ENCODE measurements at places on chromosomes 2 and 18.

GRCh38 chr18:57792631-57793301 is 10.3 kb downstream of the ATP8B1 start:
- no peak for DNase-seq

DNA sequence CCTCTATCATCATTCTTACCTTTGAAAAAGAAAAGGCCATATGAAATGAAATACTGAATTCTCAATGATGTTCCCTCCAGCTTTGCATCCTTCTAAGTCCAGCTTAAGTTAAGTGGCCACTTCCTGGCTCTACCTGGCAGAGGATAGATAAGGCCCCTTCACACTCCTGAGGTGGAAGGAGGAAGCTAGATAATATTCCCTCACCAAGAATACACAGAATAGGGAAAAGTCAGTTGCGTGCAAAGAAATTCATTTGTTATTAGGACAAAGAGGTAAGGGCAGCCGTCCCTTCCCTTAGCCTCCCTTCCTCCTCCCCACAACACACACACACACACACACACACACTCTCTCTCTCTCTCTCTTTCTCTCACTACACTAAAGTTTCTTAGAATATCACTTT is 37.5 kb downstream of the OLA1 start:
- no peak for DNase-seq

DNA sequence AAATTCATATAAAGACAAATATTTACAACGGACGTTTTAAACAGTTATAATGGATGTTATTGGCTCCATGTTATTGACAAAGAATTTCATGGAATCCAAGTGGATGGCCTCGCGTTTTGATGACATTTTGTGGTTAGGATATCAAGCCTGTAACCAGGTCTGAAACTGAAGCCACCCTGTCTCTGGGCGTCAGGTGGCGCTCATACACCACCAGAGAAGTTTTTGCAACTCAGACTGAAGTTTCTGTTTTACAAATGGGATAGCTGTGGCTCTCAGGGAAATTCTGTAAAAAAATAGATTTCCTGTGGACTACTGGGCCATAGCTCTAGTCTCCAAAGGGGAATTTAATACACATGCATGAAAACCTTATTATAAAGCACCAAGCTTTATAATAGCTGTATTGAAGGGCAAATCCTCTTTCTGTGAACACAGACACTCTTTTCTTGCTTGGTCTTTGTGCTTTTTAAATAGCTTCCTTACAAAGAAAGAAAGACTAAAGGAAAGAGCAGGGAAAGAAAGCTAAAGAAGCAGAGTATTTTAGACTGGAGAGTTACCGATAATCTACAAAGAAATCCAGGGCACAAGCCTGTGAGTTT is 86.7 kb downstream of the C18orf54 start:
- DNase-seq: peak; percentile 33

- DNase-seq: no peak
Measured at GRCh38 chr2:3670376-3670775, 12.4 kb downstream of the ALLC start.

DNA sequence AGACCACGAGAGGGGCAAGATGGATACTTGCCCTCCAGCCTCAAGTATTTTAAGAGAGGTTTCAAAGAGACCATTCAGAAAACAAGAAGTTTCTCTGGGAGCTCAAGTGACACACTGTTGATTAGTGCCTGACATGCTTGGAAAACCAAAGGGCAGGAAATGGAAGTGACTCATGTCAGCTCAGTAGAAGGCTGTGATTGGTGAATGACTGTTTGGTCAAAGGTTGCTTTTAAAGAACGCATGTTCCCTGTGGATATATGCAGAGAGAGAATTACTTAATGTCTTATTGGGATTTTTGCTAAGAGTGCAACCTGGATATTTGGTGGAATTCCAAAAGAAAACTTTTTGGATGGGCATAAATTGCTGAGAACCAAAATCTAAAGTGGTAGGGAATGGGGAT is 549.9 kb downstream of the XIRP2 start:
- DNase-seq: no peak

GRCh38 chr2:112162341-112162740 is 24.2 kb downstream of the FBLN7 start:
- no peak for DNase-seq

DNA sequence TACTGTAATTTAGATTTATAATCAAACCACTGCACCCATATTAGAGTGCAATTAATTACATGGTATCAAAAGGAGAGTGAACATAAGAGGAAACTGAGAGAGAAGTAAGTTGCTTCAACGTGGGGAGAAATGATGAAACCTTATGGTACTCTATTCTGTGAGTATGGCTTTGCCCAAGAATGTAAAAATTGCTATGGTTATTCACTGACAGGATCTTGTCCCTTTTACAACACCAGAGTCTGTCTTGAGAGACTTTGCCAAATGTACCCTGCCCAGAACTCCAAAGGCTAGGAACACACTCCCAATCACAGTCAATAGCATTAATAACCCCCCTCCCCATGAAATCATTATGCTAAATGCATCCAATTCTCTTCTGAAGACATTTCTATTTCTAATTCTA is 974.8 kb upstream of the POU3F3 start:
- DNase-seq: no peak

- DNase-seq: peak; percentile 24
Measured at GRCh38 chr18:36128530-36128870, 640 bp downstream of the SLC39A6 start.

GRCh38 chr2:95578539-95578938 is 13.3 kb upstream of the TRIM43 start:
- DNase-seq: no peak

DNA sequence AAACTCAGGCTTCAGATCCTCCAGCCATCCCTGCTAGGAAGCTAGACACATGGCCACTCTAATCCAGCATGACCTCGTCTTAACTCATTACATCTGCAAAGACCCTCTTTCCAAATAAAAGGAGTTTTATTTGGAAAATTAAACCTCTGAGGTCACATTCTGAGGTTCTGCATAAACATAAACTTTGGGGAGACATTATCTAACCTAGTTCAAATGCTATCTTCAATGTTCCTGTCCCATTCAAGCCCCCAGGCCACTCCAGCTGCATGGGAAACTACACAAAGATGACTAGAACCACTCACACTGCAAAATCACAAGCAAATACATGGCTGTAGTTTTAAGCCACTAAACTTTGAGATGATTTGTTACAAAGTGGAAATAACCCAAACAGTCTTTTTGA is 99.0 kb upstream of the RNF152 start:
- DNase-seq: no peak

DNA sequence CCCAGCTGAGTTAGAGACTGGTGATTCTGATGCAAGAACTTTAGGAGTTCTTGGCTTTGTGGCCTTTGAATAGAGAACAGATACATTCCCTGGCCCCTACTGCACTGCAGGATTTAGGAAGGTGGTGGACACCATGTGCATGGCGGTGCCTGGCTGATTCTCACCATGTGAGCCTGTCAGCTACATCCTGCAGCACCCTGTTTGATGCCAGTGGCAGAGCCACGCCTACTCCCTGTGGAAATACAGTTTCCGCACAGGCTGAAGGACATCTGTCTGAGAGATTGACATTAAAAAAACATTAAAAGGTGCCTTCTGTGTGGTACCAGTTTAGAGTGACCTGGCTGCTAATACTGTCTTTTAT is 50.0 kb downstream of the KCNE4 start:
- no peak for DNase-seq

- peak; percentile 15 for DNase-seq
Measured at GRCh38 chr2:97935719-97936161, 60.0 kb downstream of the TMEM131 start.

DNA sequence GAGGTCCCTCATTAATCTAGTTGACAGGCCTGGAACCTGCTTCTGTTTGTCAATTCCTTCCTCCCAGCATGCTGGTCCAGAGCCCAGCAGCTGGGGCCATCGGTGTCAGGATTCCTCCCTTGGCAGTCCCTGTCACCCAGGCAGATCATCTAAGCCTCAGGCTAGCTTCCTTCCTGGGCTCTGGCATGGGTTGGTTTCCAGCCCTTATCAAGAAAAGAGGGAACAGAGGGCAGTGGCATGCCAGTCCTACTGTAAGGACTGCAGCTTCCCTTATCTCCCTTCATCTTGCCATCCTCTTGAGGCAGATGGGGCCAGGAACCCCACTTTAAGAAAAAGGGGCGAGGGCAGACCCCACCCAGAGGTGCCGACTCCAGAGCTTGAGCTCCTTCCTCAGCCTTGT is 10.9 kb upstream of the KCNK3 start:
- no peak for DNase-seq

All from globus pallidus (tissue), 1 donor.